ENCODE measurements at places on chromosomes 5 and 9. TPM values are rescaled to one million over a fixed set of nuclear protein-coding genes. Genes with fewer than 3 reads are reported as not detected.

Gene DDX4
- total RNA-seq: not detected

Gene EIF4EBP3
- 2.1 TPM for total RNA-seq

Gene PCDHA4
- total RNA-seq: 1.5 TPM

Gene FOXI1
- total RNA-seq: not detected

Gene VCP
- 287 TPM for total RNA-seq

Gene LHX6
- total RNA-seq: 0.61 TPM

Gene CIZ1
- total RNA-seq: 82.4 TPM

Gene OLFML2A
- 17.8 TPM for total RNA-seq

Gene SURF2
- total RNA-seq: 60.0 TPM

Gene IL5
- total RNA-seq: not detected

Gene OR1Q1
- not detected for total RNA-seq

Gene PCDHB5
- total RNA-seq: 1.6 TPM

Gene GPX3
- 16.4 TPM for total RNA-seq

Gene SPINK13
- not detected for total RNA-seq

Gene GPR150
- total RNA-seq: 0.18 TPM

Gene PCDHGA8
- 0.06 TPM for total RNA-seq

Gene ROPN1L
- 1.9 TPM for total RNA-seq

Gene PCDHGA12
- total RNA-seq: not detected

Gene PCDHA10
- 0.01 TPM for total RNA-seq

Gene F12
- 25.2 TPM for total RNA-seq

Gene PCDHA12
- total RNA-seq: 2.8 TPM

Gene CERT1
- 26.2 TPM for total RNA-seq

Gene SPATA6L
- 2.4 TPM for total RNA-seq

Gene PLCXD3
- total RNA-seq: 0.37 TPM

Gene PTBP3
- 28.0 TPM for total RNA-seq

Gene SPINK7
- not detected for total RNA-seq

Gene WDR38
- not detected for total RNA-seq

Gene BTNL3
- total RNA-seq: not detected

Gene ADGRD2
- not detected for total RNA-seq

Gene PCDHA9
- total RNA-seq: not detected

Gene BARHL1
- not detected for total RNA-seq

Gene SARDH
- 0.10 TPM for total RNA-seq

Gene C9
- not detected for total RNA-seq

Gene COL5A1
- 65.4 TPM for total RNA-seq

Data from A549 treated with CORT108297 at 1 μM for 4 hours (cell line).